ENCODE measurements at places on chromosomes 5 and 9. TPM values are rescaled to one million over a fixed set of nuclear protein-coding genes. Genes with fewer than 3 reads are reported as not detected.

SPATA31D4 gene
- not detected for polyA plus RNA-seq

DNA sequence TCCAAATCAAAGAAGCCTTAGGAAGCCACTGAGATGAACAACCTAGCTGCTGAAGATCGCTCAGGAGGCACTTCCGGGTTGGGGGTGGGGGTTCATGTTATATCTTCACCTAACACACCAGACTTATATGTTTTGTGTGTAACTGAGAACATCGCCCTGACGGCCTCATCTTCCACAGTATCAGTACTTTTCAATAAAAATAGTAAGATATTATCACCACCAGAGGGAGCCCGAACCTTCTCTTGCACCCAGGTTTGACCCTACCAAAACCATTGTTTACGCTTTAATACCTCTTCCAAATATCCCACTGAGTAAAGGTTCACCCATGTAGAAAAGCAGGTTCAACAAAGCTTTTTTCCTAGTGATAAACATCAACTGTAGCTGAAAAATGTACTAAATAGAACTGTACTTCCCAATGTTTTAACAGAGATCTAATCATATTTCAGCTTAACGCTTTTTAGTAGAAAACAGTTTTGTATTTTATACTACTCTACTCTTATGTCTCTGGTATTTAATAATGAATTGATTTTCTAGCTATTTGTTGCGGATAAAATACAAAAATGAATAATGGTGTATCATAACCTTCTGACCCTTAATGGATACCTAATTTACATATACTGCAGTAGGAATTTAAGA, 244.0 kb downstream of the EPB41L4A start:
- no peaks in the 10 kb centered on the region for H3K27me3 ChIP-seq
- no peaks in the 10 kb centered on the region for H3K36me3 ChIP-seq

GRCh38 chr5:26034813-26035212, 1003.6 kb downstream of the CDH9 start:
- DNase-seq = no peak
- H3K27me3 ChIP-seq = no peaks in the 10 kb centered on the region
- no peaks in the 10 kb centered on the region for H3K4me1 ChIP-seq
- no peak overlapping the region for H3K27ac ChIP-seq

CAST gene
- polyA plus RNA-seq = 73.9 TPM

DNA sequence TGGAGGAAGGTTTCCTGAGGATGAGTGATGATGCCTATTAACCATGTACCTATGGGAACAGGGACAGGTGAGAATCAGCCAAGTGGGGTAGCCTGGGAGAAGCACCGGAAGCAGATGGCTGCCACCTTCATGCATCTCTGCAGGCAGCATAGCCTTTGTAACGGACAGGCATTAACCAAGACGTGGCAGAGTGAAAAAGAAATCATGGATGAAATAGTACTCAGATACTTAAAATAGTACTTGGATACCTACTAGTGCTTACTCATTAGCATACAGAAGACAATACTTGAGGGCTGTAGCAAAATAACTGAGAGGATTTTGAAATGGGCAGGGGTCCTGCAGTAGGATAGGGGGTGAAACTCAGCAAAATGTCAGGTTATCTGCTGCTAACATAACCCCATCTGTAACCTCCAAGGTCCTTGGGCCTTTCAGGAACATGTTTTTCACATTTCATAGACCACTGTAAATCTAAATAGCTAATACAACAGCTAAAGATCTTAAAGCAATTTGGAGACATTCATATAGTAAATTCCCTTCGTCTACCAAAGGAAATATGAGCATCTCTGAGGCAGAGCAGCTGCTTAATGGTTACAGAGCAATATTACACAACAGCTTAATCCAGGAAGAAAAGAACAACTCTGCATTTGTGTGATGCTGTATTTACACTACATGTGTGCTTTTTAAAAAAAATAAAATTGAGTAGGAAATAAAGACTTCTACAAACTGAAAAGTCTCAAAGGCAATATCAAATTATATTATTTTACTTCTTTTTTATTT, 154.3 kb downstream of the NFIB start:
- no peaks in the 10 kb centered on the region for H3K36me3 ChIP-seq
- H3K4me3 ChIP-seq = no peak overlapping the region
- H3K27ac ChIP-seq = no peak overlapping the region
- DNase-seq = peak; percentile 41
- no peaks in the 10 kb centered on the region for H3K27me3 ChIP-seq

Data from stomach (tissue), 19 donors.